Stimulated activated CD4-positive, alpha-beta T cell treated with anti-CD3 and anti-CD28 coated beads, Interleukin-2, amount 100 ng/mL, for 4 hours (primary cell): ENCODE measurements at places on chromosomes 5 and 9.

DNA sequence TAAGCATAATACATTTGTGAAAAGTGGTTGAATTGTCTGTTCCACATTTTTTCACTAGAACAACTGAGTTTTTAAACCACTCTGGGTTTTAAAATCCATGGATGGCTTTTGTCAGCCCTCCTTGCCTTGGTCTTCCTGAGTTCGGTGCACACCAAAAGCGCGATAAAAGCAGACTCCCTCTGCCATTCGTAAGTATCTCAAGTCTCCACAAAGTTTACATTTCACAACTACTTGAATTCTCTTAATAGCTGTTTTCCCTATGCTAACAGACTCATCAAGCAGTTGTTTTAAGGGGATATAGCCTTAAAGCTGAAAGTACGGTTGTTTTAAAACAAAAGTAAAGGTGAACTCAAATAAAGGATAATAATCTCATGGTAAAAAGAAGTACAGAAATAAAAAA is 52.9 kb downstream of the GLIS3 start:
- no peak for DNase-seq

DNA sequence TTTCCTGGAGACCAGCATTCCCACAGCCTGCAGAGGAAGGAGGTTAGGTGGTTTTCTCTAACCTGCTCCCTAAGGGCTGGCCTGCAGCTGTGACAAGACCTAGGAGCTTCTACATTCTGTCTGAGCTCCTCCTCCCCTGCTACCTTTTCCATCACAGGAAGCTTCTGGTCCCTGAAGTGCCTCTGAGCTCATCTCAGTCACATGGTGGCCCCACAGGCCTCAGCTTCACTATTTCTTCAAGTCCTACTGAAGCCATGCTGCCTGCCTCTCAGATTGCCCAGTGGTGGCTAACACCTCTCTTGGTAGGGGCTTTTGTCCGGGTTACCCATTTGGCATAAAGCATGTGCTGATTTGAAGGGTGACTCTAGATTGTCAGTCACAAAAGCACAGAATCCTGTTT is 259.4 kb downstream of the CRB2 start:
- DNase-seq, result no peak

GRCh38 chr5:10332301-10332700 is 21.2 kb upstream of the MARCHF6 start:
- DNase-seq, result no peak

GRCh38 chr5:135694906-135695305 is 116.1 kb upstream of the CXCL14 start:
- no peak for DNase-seq

DNA sequence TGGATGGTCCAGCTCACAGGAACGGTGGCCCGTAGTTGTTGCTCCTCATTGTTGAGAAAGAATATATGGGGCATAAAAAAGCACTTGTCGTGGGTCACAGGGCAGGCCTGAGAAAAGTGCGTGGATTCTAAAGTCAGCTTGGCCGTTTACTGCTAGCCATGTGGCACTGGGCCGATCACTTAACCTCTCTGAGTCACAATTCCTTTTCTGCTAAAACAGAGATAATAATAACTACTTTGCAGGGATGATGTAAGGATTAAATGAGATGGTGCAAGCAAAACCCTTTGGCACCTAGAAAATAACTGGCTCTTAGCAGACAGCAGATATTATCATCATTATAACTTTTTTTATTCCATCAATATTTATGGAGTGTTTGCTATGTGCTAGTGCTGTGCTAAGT is 579.7 kb downstream of the CCDC171 start:
- DNase-seq, result no peak

DNA sequence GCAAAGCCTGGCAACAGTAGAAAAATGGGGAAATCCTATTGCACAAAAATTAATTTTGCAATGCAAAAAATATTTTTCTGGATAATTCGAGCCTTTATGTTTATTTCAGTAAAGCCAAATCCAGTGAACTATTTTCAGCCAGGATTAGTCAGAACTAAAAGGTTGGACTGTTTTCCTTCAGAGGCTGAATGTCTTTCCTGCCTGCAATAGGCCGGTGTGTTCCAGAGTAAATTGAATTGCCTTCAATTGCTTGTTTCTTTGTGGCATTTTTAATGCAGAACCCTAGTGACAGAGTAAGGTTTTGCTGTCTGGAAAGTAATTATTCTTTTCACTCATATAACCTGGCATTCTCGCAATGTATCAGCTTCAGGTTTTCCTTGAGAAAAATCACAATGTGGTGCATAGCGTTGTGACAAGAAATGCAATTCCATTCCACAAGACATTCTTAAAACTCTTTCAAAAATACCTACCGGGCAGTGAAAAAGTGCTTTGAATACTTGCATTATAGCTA is 183.7 kb downstream of the GLIS3 start:
- no peak for DNase-seq

DNA sequence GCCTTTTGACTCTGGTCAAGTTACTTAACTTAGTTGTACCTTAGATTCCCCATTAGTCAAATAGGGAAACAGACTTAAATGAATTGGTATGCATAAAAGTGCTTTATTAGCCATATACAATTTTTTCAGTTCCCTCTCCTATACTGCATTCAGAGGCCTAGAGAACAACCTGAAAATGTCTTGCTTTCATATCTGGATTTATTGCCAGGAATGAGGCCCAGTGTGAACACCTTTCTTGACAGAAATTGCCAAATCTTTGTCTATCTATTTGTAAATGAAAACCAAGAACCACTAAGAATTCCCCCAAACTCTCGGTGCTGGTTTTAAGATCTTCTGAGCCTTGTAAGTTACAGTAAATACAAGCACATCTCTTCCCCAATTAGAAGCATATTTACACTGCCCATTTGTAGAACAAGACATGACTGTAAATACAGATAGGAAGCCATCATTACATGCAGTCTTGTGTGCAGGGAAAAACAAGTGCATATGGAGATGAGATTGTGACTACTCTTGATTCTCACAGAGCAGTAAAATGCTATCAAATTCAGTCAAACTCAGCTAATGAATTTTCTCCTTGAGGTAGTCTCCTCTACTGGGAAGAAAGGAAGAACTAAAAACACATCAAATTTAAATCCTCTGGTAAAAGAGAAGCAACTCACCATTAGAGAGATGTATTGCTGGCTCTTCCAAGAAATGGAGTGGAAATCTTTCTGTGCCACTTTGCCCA is 5.2 kb upstream of the FAM13B start:
- DNase-seq, result no peak

DNA sequence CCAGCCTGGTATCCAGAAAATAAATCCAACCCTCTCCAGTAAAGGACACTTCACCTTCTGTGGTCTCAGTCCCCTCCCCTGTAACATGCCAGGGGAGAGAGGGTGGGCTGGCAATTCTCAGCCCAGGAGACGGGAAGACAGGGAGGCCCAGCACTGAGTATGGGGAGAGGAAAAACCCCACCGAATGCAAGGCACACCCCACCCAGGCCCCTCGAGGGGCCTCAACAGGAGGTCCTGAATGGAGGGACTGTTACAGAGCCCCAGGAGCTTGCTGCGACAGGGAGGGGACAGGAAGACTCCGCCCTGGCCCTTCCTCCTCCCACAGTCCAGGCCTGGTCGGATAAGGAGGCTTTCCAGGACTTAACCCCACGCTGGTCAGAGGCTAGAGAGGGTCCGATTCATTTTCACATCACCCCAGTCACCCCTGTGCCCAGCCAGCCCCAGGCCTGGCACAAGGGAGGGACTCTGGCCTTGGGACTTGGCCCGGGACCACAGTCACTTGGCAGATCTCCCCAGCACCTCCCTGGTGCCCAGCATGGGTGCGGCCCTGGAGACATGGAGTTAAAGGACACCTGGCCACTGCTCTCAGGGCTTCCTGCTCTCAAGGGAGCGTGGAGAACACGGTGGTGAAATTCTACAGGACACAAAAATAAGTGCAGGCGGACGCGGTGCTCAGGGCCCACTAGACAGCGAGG is 44.9 kb upstream of the STXBP1 start:
- no peak for DNase-seq

- DNase-seq, result no peak
These were observed 56.6 kb downstream of the RGS3 start for GRCh38 chr9:113520109-113520642.

DNA sequence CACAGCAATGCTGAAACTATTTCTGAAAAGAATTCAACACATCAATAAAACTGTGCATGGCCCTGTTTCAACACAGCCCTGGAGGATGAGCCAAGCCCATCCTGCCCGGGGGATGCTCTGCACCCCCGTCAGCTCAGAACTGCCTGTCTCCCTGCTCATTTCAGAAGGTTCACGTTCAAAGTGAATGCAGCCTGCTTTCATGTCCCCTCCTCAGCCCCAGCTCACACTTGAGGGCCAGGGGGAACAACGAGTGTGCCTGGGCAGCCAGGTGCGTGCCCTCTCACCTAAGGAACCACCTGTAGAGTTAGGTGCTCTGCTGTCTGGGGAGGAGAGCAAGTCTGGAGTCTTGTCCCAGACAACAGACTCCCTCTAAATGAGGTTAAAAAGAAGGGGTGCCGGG is 348.5 kb upstream of the IRX2 start:
- no peak for DNase-seq

- no peak for DNase-seq
These were observed 1196.1 kb upstream of the CDH9 start for GRCh38 chr5:28234356-28234968.

- no peak for DNase-seq
These were observed 175.2 kb downstream of the PAX5 start for GRCh38 chr9:36858805-36859375.

GRCh38 chr9:2116073-2116472 is 100.9 kb downstream of the SMARCA2 start:
- DNase-seq, result no peak

DNA sequence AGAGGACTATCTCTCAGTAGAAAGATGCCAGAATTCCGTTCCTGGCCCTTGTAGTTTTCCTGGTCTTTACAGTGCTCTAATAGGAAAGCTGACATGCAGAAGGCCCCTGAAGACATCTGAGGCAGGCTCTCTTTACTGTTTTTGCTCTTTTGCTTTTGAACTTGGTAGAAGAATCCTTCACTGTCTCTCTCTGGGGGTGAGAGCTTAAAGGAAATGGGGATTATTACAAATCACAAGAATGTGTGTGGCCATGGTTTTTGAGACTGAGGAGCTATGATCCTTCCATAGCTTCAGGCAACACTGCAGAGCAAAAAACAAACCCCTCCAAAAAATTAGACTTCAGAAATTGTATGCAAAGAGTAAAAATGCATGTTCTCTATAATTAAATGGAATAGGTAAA is 89.2 kb downstream of the PPIC start:
- no peak for DNase-seq

DNA sequence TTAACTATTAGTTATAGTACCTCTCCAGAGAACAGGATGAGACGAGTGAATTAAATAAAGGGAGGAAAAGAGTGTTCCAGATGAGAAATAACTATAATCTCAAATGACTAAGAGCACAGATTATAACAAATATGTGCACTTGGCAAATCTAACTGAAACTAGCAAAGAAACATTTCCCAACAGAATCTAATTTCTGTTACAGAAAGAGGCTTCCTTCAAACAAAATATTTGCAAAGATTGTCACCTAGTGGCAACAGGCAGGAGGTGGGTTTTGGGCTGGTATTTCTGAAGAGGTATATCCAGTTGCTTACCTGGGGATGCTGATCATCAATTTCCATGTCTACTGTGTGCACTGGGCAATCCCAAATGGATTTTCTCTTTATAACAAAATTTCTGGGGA is 5.6 kb upstream of the SPDL1 start:
- no peak for DNase-seq

DNA sequence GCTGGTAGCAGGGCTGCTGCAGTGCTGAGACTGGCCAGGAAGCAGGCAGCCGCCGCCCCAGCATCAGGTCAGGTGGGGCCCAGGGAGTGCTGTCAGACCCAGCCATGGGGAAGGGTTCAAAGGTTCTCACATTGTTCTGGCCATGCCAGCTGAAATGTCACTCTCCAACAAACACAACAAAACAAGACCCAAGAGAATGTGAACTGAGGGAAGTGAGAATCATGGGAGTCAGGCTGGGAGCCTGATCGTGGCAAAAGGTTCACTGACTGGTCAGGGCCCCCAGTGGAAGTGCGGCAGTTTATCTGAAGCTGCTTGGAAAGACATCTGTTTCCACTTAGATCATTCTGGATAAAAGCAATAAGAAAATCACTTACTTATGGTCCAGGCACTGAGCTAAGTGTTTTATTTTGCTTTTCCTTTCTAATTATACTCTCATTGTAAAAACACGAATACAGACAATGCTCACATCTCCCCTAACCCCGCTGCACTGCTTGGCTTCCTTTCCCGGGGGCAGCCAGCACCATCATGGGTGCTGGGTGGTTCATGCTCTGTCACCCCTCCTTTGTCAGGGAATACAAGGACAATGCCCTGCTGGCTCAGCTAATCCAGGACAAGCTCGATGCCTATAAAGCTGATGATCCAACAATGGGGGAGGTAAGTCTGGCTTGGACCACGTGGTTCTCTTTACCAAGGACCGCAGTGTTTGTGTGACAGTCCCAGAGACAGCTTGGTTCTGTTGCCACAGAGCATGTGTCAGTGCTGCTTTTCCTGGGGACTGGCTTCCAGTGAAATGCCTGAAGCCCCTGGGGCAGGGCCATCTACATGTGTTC is 41.9 kb upstream of the CFAP157 start:
- no peak for DNase-seq

GRCh38 chr5:34660444-34660843 is 4.3 kb downstream of the RAI14 start:
- no peak for DNase-seq

GRCh38 chr5:96114736-96115135 is 153.1 kb upstream of the ELL2 start:
- DNase-seq, result no peak

DNA sequence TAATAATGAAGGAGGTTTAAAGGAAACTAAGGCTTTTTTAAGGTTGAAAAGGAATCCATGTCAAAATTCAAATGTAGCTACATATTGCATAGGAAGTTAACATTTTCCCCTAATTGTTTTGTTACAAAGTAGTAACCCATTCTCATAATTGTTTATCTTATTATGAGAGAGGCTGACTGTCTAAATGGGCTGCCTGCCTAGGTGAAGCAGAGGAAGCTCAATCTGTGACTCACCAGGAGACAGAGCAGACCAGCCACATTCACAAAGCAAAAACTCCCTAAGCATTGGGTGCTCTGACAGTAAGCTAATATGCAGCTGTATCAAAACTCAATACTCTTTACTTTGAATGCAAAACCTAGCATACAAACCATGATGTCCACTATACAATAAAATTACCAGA is 208.5 kb downstream of the ROR2 start:
- no peak for DNase-seq

- no peak for DNase-seq
These were observed 32.9 kb downstream of the OCLN start for GRCh38 chr5:69525490-69525889.

DNA sequence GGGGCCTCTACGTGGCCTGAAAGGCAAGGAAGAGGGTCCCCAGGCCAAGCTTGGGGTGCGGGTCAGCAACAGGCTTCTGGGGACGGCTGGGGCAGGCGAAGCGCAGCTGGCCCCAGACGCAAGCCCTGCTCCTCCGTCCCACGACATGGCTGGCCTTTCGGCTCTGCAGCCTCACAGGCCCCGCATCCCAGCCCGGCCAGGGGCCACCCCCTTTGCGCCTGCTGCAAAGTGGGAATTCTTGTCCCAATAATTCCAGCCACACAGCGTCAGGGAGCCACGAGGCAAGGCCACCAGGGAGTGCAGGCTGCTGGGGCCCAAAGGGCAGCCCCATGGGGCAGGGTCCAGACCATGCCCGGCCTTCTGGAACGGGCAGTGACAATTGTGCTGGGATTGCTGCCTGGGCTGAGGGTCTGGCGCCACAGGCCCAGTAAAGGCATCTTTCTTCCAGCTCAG is 1.1 kb upstream of the ENTPD2 start:
- DNase-seq, result no peak
